ENCODE measurements at places on chromosomes 7 and 10.

GRCh38 chr7:107641676-107642075 lies 19.0 kb upstream of the SLC26A4 start:
- DNase-seq, result no peak

DNA sequence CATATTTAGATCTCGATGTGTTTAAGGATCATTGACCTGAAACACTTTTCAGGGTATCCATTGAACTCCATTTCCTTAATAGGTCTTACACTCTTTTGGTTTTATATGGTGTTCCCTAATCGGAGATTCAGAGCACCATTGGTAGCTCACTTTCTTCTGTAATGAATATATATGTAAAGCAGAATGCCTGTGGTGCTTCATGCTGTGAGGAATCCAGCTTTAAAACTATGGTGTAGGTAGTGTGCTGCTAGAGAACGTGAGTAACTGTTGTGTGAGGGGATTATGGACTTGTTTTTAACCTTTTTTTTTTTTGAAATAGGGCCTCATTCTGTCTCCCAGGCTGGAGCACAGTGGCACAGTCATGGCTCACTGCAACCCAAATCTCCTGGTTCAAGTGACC lies 376.9 kb upstream of the LRGUK start:
- DNase-seq, result no peak

- no peak for DNase-seq
Observed at GRCh38 chr7:79434098-79434497, 19.4 kb downstream of the MAGI2 start.

GRCh38 chr7:21338728-21339164 lies 89.1 kb upstream of the SP4 start:
- no peak for DNase-seq

DNA sequence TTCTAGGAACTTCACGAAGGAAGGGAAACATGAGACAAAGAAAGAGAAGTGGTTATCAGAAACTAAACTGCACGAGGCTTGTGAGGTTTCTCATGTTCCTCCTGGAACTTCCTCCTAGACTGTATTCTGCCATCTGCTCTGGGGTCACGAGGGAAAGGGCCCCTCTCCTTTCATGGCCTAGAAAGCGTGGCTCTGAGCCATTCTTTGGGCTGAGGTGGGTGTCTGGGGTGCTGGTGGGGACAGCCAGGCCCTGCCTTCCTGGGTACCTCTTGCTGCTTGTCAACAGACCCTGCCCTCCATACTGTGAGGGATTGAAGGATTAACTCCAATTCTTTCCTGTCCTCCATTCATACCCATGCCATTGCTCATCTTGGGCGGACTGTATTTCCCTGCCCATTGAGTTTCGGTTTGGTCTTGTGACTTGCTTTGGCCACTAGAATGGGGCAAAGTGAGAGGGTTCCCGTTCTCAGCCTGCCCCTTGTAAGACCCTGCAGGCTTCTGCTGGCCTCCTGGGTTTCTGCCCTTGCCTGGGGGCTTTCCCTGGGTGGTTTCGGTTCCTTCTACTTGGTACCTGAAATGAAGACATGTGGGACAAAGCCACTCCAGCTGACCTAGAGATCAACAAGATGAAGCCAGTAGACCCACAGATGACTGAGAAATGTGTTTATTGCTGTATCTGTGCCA lies 14.9 kb upstream of the GIMAP8 start:
- DNase-seq, result peak; percentile 46

DNA sequence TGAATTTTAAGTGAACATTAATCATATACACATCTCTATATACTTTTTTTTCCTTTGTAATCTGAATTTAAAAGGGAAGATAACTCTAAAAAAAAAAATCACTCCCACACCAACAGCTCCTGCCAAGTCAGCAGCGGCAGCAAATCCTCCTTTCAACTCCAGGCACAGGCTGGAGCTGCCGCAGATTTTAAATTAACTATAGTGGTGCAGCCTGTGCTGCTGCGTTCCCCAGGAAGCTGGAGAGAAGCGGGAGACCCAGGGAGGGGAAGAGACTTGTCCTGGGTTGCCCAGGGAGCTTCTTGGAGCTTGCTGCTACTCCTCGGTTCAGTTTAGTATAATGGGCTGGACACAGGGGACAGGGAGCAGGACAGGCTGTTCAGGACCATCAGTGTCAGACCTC lies 32.6 kb upstream of the HSPB1 start:
- DNase-seq, result no peak

DNA sequence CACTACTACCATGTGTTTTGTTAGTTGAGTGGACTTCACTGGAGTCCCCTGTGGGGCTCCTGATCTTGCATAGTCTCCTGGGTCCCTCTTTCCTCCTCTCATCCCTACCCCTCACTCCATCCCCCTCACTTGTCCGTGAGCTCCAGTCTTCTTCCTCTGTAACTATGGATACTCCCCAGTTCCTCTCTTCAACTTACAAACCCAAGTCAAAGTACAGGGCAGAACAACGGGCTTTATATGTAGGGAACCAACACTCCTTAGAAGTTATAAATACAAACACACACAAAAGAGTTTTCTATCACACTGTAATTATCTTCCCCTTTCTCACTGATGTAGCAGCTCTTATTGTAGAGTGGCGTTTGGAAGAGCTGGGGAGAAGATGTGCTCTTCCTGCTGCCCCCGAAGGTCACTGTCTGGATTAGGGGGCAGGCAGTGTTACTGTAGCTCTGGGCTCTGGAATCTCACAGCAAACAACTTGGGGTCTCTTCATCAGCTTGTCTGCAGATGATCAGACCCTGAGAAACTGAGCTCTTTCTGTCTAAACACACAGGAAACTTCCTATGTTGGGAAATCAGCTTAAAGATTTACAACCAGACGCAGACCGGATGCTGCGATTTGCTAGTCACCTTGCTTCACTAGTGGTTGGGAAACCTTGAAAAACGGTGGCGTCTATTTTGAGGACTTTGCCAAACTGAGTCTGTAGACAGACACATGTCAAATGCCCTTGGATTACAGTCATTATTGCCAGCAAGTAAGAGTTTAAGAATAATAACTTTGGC lies 13.6 kb downstream of the SNX10 start:
- no peak for DNase-seq

DNA sequence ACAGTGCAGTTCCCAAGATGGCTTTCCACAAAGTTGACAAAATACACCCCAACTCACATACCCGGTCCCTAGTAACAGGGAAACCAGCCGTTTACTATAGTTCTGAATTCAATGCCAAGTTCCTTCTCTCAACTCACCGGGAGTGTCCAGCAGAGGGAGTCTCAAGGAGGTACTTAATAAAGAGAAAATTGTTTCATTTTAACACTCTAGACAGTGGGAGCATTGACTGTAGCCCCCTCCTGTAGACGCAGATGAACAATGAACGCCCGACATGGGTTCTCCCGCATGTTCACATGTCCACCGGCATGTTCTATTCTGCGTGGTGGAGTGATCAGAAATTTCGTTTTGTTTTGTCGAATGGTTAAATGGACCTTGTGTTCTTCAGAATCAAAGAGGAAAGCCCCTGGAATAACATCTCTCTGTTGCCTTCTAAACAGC lies 1.9 kb downstream of the HIPK2 start:
- peak; percentile 84 for DNase-seq

DNA sequence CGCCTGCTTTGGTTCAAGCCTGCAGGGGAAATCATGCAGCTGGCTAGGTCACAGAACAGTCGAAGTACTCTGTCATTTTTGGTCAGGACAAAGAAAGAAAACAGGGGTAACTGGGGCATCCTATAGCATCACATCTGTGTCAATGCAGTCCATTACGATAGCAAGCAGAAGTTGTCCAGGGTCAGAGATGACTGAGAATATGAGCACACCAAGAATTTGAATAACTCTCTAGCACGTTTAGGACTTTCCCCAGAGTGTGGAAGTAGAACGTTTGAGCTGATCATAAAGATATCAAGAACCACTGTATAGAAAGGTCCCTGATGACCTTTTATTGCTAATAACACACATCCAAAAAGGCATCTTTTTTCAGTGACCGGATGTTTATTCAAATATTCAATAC lies 12.7 kb upstream of the HECW1 start:
- DNase-seq, result no peak

DNA sequence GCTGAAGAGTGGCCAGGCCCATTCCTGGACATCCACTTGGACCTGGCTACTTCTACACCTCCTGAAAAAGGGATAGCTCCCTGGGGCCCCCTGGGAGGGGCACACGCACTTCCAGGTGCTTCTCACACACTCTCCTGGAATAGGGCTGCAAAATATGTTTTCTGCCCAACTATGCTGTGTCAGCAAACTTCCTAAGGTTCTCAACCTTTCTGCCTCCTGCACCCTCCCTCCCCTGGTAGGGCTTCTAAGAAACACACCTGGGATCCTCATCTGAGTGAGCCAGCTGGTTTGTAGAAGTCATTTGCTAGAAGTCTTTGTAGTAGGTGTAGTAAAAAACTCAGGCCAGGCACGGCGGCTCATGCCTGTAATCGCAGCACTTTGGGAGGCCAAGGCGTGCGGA lies 136.5 kb downstream of the ZMYND11 start:
- no peak for DNase-seq

DNA sequence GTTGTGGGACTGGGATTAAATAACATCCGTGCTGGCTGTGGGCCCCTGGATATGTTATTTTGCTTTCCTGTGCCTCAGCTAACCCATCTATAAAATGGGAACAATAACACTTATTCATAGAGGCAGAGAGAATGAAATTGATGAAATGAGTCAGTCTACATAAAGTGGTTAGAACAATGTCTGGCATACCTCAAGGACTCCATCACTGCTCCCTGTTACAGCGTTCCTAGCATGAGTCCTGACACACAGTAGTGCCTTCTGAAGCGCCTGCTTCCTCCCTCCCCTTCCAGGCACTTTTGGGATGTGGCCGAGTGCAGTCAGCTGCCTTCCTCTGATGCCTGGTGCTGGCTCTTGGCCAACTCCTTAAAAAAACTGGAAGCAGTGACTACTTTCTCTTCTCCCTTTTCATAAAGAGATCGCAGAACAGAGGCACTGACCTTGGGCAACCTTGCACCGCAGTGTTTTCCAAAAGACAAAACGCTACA lies 108.4 kb upstream of the ZMIZ1 start:
- DNase-seq, result peak; percentile 69

DNA sequence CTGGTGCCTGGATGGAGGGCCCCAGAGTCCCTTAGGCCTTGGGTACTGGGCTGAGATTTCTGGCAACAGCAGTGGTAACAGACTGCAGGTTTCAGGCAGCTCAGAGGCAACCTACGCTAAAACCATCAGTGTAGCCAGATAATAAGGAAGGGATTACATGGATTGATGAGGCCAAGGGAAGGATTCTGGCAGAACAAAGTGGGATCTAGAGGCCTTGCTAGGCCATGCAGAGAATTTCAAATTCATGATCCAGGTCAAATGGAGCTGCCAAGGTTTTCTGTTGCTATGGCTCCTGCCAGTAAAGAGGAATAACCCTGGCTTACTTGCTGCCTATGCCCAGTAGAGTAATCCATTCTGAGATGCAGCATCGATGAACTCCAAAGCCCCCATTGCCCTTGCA lies 445.7 kb downstream of the ADRA2A start:
- DNase-seq, result no peak

- peak; percentile 19 for DNase-seq
Observed at GRCh38 chr7:24756545-24757352, 515 bp downstream of the GSDME start.

DNA sequence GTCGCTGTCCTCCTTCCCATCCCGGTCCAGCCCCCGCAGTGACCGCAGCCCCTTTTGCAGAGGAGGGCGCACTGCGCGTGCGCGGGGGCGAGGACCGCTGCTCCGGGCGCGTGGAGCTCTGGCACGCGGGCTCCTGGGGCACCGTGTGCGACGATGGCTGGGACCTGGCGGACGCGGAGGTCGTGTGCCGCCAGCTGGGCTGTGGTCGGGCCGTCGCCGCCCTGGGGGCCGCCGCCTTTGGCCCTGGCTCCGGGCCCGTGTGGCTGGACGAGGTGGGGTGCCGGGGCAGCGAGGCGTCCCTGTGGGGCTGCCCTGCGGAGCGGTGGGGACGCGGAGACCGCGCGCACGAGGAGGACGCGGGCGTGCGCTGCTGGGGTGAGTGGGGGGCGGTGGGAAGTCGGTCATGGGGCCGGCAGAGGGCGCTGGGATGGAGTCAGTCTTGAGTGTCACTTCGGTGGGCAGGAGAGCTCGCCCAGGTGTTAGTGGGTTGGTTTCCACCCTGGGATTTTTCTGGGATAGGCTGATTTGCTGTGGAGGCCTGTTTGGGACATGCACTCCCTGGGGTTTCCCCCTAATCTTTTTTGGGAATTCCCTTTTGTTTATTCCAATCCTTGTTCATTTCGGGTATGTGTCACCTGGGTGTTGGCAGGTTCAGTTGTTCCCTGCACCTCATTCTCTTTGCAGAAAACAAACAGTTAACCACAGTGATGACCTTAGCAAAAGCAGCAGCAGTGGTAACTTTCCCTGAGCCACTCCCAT lies 11.6 kb downstream of the SCART1 start:
- no peak for DNase-seq

GRCh38 chr7:11726001-11726793 lies 105.8 kb downstream of the THSD7A start:
- DNase-seq, result no peak

DNA sequence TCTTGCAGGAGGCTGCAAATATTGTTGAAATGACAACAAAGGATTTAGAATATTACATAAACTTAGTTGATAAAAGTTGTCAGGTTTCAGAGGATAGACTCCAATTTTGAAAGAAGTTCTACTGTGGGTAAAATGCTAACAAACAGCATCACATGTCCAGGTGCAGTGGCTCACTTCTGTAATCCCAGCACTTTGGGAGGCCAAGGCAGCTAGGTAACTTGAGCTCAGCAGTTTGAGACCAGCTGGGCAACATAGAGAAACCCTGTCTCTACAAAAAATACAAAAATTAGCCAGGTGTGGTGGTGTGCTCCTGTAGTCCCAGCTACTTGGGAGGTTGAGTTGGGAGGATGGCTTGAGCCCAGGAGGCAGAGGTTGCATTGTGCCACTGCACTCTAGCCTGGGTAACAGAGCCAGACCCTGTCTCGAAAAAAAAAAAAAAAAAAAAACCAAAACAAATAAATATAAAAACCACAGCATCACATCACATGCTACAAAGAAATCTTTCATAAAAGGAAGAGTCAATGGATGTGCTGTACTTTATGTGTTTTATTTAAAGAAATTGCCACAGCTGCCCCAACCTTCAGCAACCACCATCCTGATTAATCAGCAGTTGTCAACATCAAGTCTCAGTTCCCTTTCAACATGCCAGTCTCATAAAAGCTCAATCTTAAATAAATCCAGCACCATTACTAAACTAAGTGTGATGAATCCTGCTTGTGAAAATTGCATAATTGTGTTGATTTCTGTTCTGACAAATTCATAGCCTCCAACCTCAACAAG lies 83.2 kb upstream of the MBL2 start:
- no peak for DNase-seq

DNA sequence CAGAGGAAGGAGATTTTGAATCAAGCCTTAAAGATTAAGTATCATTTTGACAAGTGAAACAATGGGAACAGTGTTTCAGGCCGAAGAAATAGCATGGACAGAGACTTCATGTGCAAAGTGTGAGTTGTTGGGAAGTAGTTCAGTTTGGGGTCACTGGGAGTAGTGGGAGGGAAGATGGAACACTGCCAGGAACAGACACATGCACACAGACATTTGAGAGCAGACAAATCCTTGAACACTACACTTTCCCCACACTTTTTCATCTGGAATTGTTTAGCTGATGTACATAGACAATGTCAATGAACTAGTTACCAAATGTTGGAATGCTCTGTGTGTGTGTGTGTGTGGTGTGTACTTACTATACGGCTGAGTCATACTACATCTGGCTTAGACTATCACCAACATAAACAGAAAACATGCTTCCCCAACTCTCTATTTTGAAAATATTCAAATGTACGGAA lies 52.4 kb upstream of the LRRC17 start:
- DNase-seq, result no peak

- no peak for DNase-seq
Observed at GRCh38 chr10:122649903-122650302, 49.7 kb downstream of the C10orf120 start.

Measured in globus pallidus (tissue), 1 donor.